ENCODE measurements at places on chromosomes 5 and 9. TPM values are rescaled to one million over a fixed set of nuclear protein-coding genes. Genes with fewer than 3 reads are reported as not detected.
A peak's percentile ranks its signal among the peaks of the same experiment; 100 is the strongest.

DNA sequence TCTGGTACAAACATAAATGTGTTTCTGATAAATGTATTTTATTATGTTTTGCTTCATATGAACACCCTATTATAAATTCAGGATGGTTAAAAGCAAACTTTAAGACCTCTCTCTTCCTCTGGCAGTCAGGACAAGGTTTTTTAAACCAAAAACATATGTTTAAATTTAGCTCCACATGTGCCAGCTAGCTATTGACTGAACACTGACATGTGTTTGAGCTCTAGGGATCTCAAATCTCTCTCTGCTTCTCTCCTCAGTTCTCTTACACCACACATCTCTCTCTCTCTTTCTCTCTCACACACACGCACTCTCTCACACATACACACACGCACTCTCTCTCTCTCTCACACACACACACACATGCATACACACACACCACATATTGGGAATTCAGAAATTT lies 150.1 kb upstream of the RFX3 start:
- DNase-seq: no peak

TTC16 gene
- total RNA-seq: not detected

AFAP1L1 gene
- total RNA-seq: 5.9 TPM

- no peak for DNase-seq
Observed at GRCh38 chr9:2096376-2096970, 81.3 kb downstream of the SMARCA2 start.

OLFM1 gene
- total RNA-seq: not detected

DNA sequence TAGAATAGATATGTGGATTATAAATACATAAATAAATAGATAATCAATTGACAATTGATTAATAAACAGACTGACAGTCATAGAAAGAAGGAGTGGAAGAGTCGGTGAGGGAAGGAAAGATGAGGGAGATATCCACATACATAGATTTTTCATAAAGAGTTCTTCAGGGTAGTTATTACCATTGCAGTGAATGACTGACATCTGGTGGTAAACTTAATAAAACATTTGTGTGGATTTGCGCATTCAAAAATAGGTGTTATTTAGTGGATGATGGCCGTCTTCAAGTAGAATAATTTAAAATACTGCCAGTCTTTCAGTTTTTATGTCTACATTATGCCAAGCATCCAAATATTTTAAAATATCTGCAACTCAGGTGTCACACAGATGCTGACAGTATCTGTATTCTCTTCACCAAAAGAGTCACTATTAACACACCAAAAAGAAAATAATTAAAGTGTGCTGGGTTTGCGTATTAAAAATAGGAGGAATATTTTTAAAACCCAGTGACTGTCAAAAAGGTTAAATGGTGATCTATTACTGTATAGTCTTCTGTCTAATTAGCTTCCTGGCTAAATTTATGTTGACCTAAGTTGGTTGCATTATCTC lies 78.8 kb downstream of the GIN1 start:
- peak; percentile 55 for DNase-seq

- peak; percentile 25 for DNase-seq
Observed at GRCh38 chr9:100443781-100444768, 17.1 kb downstream of the MSANTD3 start.

GRCh38 chr5:79961716-79962574 lies 29.1 kb downstream of the MTX3 start:
- DNase-seq: no peak

IL4 gene
- not detected for total RNA-seq

DNA sequence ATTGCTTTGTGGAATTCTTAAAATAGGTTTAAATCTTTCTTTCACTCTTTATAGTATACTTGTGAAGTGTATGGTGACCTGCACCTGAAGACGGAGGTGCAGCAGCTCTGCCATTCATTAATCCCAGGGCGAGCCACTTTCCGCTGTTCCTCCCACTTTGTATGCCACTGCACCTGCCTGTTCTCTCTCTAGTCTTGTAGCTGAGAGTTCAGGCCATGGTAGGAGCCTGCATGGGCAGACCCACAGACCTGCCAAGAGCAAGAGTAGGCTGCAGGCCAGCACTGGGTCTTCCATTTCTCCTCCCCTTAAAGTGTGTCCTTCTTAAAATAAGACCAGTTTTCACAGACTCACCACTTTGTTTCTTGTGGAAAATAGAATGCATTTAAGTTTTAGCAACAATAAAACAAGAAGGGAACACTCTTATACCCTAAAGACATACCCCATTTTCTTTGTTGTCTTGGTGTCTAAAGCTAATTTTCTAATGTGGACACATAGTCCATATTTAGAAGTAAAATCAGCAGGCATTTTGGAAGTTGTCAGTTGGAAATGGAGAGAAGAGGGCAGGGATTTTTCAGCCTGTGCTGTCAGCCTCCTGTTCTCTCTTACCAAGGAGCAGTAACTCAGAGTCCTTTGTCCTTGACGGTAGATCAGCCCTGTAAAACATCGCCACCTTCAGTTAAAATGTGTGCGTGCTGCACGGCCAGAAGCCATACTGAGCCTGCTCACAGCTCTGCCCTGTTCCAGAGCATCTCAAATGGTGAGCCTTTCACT lies 103.2 kb downstream of the SNCAIP start:
- DNase-seq: peak; percentile 45

- peak; percentile 61 for DNase-seq
Observed at GRCh38 chr5:164013077-164013670, 507.8 kb downstream of the MAT2B start.

DNA sequence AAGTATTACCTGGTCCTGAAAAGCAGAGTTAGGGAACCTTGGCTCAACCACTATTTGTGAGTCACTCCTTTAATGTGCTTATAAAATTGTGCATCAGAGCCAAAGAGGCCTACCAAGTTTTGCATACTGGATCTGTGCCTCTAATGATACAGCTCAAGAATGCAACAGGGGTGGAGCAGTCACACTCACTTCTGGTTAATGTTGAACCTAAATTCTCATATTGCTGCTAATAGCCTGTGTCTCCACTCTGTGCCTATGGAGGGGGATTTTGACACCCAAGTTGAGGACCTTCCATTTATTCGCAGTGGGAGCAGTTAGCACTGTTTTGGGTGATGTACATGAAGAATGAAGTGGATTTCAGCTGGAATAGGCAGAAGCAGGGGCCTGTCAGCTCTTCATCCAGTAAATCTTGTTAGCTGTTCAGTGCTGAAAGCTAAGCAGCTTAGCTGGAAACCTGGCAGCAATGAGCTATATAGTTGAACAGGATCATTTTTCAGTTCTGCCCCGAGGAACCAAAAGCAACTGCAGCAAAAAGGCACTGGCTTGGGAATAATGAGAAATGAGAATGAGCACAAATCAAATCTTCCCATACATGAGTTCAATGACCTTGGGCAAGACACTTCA lies 9.7 kb downstream of the SH3TC2 start:
- DNase-seq: no peak

GRCh38 chr9:95313010-95313498 lies 4.5 kb downstream of the FANCC start:
- peak; percentile 43 for DNase-seq

GRCh38 chr5:76277736-76278135 lies 125.3 kb upstream of the IQGAP2 start:
- DNase-seq: no peak

DNA sequence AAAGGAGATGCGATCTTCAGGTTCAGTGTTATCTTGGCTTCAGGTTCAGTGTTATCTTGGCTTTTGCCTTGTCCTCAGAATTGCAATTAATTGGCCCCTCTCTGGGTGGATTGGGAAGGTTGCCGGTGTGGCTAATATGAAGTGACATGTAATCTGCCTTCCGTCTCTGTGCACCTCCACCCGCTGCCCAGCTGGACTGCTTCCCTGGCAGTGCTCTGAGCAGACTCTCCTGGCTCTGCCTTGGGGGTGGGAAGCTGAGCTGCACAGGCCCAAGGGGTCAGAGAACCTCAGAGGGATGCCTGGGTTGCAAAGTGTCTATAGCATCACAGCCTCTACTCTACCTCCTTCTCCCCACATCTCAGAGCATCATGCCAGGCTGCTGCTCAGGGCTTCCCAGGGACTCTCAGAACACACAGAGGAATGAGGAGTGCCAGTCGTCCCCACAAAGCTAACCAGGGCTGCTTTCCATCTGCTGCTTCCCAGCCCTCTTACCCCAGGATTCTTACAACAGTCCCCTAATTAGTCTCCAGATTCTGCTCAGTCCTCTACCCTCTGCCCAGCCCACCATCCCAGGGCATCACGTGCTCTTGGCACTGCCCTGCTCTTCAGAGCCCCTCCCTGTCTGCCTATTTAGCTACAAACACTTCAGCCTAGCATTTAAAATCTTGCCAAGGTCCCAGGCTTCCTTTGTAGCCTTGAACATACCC lies 54.4 kb upstream of the AFAP1L1 start:
- no peak for DNase-seq

GRCh38 chr5:66515209-66515608 lies 81.0 kb upstream of the MAST4 start:
- no peak for DNase-seq

GRCh38 chr9:71025728-71026127 lies 95.7 kb downstream of the TRPM3 start:
- peak; percentile 12 for DNase-seq

DCTN4 gene
- total RNA-seq: 103 TPM

DNA sequence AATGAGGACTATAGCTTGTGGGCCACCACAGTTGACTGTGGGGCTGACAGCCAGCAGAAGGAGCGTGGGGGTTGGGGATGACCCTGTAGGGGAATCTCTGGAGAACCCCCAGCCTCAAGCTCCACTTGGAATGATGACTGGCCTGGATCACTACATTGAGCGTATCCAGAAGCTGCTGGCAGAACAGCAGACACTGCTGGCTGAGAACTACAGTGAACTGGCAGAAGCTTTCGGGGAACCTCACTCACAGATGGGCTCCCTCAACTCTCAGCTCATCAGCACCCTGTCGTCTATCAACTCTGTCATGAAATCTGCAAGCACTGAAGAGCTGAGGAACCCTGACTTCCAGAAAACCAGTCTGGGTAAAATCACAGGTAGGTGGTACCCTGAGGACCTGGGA lies 128.4 kb upstream of the DMRT1 start:
- DNase-seq: no peak

IRX4 gene
- not detected for total RNA-seq

DNA sequence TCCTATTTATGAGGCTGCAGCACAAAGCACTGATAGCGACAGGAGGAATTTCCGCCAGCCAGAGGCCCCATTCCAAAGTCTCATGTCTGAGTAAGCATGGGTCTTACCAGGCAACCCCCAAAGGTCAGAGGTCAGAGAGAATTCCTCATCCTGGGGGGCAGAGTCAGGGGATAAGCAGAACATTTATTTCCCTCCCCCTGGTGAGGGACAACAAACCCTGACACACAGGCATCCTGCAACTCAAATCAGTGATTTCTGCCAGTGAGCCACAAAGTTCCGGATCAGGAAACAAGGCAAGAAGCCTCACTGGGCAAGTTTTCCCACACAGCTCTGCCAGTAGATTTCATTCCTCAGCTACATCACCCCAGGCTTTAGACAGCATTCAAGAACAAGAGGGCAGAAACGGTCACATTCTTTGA lies 37.0 kb downstream of the ADAMTS12 start:
- peak; percentile 78 for DNase-seq

- no peak for DNase-seq
Observed at GRCh38 chr9:78694974-78695373, 398.0 kb downstream of the PSAT1 start.

DNA sequence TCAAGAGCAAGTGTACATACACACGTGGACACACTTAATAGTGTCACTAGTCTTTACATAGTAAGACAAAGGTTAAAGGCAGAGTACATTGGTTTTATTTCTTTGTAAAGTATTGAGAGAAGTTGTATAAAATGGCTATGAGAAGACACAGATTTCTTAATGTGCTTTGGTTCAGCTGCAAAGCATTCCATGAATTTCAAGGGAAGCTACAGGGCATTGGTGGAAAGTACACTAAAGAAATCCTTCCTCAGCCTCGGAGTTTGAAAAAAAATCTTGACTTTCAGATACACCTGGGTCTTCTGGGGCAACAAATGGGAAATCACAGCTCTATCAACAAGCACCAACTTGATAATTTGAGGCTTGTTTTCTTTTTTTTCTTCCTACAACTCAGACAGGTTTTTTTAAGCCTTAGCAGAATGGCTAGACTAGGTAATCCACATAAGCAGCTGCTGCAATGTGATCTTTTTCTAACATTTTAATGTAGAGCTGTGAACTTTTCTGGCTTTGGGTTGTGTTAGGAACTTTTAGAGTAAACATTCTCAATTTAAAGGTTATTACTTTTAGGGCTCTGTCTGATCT lies 140.4 kb upstream of the FST start:
- DNase-seq: no peak

DNA sequence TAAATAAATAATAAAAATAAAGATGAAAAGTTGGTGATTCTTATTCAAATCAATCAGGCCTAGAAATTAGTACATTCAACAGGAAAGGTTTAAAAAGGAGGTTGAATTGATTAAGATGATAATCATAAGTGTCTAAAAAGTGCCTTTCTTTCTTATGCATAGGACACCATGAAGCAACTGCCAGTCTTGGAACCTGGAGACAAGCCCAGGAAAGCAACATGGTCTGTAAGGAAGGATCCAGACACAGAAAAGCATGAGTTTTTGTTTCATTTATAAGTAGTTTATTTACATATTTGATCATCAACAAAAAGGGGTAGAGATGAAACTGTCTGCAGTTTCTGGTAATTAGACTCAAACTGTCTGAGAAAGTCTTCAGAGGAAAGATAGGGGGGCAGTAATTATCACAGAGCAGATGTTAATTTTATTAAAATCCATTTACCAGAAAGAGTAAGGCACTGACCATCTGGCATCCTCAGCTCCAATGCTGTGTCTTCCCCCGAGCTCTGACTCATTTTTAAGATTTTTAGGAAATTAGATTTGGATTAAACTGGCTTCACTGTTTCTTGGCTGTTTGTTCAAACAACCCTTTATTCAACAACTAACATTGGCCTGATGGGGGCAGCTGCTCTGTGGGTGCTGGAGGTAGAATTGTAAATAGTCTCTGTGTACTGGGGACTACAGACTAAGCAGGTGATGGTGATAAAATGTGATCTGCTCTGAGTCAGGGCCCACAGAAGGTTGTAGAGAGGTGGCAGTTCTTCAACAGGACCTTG lies 2.7 kb downstream of the RABEPK start:
- peak; percentile 47 for DNase-seq

- DNase-seq: no peak
Observed at GRCh38 chr5:76290321-76290757, 112.7 kb upstream of the IQGAP2 start.

DNA sequence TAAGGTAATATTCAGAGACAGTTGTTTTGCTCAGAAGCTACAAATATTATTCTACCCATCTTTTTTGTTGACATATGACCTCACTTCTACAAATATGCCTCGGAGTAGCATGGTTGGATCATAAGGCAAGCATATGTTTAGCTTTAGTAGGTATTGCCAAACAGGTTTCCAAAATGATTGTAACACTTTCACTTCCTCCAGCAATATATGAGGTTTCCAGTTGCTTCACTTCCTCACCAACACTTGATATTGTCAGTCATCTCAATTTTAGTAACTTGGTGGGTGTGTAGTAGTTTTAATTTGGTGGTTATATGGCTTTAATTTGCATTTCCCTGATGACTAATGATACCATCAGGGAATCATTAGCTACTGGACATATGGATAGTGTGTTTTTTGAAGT lies 46.7 kb downstream of the TNFSF8 start:
- DNase-seq: peak; percentile 53

- DNase-seq: no peak
Observed at GRCh38 chr5:168724227-168724626, 145.1 kb upstream of the PANK3 start.

C5orf52 gene
- not detected for total RNA-seq

GRCh38 chr5:122183098-122183787 lies 53.9 kb downstream of the ZNF474 start:
- DNase-seq: peak; percentile 84
